Activated T-cell treated with anti-CD3 and anti-CD28 coated beads for 1 hour (primary cell): ENCODE measurements at places on chromosomes 2 and 18.

DNA sequence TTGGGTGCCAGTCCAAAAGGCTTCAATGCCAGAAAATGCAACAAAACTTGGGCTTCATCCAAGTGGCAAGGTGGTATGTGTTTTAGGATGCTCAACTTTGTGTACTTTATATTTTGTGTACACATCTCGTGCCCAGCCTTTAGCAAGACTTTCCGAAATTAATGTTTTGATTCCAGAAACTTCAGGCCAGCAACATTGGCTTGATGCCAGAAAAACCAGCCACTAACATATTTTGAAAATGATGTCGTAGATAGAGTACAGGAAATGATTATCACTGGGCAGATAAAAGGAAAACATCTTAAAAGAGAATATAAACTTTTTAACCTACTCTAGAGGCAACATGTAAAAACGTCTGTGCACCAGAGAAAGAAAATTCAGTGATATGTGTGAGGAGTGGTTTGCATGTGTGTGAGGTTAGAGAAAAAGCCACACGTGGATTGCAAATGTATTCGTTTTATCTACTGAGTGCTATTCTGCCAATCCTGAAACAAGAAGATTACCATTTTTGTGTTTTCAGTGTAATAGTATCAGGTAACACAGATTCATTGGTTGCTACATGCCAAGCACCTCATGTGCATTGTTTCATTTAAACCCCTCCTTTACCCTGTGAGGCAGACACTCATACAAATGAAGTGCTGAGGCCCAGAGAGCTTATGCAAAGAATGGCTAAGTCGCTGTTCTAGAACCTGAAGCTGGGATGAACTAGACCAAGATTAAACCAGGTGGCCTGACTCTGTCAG is 264.8 kb downstream of the C1D start:
- DNase-seq = no peak

- DNase-seq = no peak
Observed at GRCh38 chr2:175111200-175111657, 56.8 kb downstream of the ATF2 start.

DNA sequence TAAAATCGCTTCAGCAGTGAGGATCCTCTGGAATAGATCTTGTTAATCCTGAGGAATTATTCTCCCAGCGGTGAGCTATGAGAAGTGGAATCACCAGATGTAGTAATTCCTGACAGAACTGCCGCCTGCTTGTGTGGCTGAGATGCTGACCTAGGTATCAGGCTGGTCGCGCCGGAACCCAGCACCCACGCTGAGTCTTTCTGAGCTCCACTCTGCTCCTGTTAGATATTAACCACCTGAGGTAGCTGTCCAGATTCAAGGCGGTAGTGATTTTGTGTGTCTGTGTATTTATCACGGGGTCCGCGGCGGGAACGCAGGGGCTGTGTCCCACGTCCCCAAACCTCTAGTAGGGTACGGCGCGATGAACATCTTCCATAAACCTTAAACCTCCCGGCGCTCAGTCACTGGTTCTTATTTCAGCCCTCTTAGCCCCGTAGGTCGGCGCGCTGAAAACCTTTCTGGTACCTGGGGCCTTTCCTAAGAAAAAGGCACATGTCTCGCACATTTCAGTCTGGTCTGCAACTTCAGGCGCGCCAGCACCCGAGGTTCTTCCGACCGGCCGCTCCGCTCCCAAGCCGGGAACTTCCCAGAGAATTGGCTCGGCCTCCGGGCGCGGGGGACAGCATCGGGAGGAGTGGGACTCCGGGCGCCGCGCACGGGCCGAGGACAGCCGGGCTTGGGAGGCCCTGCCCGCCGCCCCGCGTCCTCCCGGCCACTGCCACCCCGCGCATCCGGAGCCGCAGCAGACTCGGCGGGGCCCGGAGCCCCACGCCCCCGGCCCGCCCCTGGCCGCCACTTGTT is 542 bp upstream of the CNNM3 start:
- peak; percentile 28 for DNase-seq

- no peak for DNase-seq
Observed at GRCh38 chr2:18403921-18404522, 156.4 kb downstream of the RDH14 start.

DNA sequence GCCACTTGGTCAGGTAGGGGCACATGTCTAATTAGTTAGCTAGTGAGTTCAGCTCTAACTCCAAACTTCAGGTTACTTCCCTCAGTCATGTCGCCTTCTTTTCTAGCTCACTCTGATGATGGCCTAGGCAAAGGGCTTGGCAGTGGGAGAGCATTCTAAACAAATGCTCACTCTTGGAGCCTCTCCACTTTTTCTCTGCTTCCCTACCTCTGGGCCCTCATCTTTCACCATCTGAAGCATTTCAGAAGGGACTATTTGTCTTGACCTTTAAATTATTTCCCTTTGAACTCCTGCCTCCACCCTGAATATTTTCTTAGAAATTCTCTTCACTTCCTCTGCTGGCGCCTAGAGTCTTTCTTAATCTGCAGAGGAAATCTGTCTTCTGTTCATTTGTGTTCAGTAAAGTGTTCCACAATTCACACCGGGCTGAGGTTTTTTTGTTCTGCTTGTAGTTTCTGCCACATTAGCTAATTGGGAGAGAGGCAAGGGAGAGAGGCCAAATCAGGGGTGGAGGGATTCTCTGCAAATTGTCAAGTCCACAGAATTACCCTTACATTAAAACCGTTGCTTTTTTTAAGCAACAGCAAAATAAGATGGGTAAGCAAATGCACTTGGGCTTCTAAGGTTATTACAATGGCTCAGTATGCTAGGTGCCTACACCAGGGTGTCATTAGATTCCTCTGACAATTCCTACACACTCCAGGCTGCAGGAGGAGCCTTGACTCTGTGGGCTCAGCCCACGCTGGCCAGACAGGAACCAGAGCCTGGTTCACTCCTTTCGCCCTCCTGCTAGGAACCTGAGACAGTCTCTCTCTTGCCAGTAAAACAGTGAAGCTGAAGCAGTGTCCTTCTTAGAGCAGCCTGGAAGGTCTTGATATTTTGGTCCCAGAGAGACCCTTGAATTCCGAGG is 5.5 kb downstream of the MSGN1 start:
- DNase-seq = no peak

- no peak for DNase-seq
Observed at GRCh38 chr2:84830095-84830494, 50.8 kb downstream of the TRABD2A start.

DNA sequence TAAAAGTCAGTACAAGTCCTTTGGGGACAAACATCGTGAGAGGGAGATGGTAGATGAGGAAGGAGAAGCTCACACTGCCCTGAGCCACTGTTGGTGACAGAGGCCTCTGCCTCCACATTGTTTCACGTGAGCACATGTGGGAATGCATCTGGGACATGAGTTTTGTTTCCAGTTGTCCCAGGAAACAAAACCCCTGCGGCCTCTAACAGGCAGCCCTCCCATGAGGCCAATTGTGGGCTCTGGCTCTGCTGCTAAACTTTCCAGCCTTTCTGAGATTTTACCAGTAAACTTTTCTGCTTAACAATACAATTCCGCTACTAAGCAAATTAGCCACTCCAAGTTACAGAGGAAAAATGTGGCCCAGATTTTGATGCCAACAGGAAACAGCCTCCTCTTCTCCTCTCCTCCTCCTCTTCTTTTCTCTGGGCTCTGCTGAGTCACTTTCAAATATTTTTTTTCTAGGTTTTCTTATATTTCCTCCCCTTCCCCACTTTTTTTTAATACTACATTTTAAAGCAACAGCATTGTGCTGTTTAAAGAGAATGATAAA is 23.4 kb upstream of the LRRC30 start:
- DNase-seq = no peak

GRCh38 chr2:31765078-31765945 is 184.6 kb upstream of the SRD5A2 start:
- no peak for DNase-seq

DNA sequence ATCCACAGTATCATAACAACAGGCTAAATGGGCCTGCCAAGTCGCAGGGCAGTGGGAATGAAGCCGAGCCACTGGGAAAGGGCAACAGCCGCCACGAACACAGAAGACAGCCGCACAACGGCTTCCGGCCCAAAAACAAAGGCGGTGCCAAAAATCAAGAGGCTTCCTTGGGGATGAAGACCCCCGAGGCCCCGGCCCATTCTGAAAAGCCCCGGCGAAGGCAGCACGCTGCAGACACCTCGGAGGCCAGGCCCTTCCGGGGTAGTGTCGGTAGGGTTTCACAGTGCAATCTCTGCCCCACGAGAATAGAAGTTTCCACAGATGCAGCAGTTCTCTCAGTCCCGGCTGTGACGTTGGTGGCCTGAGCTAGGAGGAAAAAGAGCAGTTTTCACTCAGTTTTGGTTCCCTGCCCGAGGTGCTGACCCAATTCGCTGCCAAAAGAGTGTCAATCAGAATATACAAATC is 32.2 kb downstream of the KCTD18 start:
- no peak for DNase-seq

DNA sequence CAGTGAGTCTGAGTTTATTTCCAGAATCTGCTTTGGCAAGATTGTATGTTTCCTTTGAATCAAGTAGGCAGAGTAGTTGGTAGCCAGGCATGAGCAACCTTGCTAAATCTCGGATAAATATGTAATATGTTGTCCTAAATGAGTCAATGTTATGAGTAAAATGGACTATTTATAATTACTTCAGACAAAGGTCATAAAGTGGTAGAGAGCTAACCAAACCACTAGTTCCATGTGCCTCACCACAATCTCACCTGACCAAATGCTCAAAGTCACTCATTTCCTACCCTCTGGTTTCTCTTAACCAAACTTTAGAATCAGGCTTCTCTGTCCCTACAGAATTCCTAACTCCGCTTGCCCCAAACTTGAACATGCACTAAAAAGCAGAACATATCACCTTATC is 261.2 kb upstream of the FSIP2 start:
- DNase-seq = no peak

DNA sequence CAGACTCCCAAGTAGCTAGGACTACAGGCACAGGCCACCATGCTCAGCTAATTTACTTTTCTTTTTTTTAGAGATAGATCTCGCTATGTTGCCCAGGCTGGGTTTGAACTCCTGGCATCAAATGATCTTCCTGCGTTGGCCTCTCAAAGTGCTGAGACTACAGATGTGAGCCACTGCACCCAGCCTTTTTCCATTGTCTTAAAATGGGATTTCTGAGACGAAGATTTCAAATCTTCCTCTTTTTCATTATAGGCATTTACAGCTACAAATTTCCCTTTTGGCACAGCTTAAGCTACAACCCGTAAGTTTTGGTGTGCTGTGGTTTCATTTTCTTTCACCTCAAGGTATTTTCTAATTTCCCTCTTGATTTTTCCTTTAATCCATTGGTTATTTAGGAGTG is 8.6 kb downstream of the GNLY start:
- DNase-seq = no peak

- no peak for DNase-seq
Observed at GRCh38 chr2:115083225-115083624, 640.8 kb downstream of the DPP10 start.

GRCh38 chr2:168797286-168797655 is 5.2 kb upstream of the NOSTRIN start:
- DNase-seq = no peak

DNA sequence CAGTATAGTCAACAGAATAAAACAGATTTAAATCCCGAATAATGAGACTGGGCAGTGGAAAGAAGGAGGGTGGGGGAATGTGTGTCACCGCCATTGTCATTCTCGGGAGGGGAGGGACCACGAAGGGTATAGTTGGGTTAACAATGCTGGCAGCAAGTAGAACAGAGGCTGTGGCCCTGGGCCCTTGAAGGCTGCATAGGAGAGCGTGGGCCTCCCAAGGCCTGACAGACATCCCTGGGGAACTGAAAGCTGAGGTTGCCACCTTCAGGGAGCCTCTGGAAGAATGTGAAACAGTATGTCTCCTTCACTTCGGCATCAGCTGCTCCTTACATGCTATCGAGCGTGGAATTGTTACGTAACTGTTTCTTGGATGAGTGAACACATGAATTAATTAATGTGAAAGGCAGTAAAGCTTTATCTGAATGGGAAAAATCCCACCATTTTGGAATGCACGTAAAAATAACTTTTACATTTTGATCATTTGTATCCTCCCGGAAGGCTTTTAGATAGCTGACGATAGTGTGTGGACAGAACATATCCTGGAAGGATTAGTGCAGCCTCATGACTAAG is 92.8 kb upstream of the TTC39C start:
- no peak for DNase-seq

- DNase-seq = no peak
Observed at GRCh38 chr2:213818436-213818835, 534.2 kb downstream of the SPAG16 start.

- DNase-seq = no peak
Observed at GRCh38 chr18:6731222-6731596, 1.7 kb downstream of the ARHGAP28 start.

DNA sequence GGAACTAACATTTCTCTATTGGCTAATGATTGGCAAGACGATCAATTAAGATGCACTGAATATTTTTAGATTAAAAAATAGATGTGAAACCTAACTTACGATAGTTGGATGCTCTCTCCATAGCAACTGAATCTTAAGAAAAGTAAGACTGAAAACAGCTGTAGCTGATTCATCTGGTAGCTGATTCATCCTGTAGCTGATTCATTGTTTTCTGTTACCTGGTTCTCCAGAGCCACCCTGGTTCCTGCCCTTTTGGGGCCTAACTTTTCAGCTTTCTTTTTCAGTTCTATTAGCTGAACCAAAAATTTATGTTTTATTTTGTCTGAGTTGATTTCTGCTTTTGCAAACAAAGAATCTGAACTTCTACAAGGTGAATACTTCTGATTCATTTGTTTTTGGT is 22.7 kb upstream of the SPR start:
- no peak for DNase-seq

DNA sequence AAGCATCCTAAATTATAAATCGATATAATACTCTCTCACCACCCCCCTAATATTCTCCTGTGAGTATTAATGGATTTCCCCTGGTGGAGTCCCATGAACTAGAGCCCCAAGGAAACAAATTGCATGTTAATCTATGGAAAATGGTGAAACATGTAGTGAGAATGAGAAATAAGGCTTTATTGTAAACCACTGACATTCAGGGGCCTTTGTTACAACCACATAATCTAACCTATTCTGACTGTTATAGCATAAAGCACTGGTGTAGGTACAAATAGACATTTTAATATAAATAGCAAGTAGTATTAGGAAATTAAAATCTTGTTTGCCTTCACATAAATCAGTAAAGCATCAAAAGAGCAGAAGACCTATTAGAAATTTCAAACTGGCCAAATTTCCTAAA is 65.3 kb upstream of the TLK1 start:
- DNase-seq = no peak

- no peak for DNase-seq
Observed at GRCh38 chr2:136246086-136246669, 128.2 kb upstream of the CXCR4 start.

- DNase-seq = no peak
Observed at GRCh38 chr2:27723372-27724144, 48.0 kb upstream of the MRPL33 start.

GRCh38 chr2:25362049-25362433 is 20.3 kb upstream of the DNMT3A start:
- peak; percentile 94 for DNase-seq

- DNase-seq = no peak
Observed at GRCh38 chr2:204172145-204172600, 235.6 kb downstream of the ICOS start.

DNA sequence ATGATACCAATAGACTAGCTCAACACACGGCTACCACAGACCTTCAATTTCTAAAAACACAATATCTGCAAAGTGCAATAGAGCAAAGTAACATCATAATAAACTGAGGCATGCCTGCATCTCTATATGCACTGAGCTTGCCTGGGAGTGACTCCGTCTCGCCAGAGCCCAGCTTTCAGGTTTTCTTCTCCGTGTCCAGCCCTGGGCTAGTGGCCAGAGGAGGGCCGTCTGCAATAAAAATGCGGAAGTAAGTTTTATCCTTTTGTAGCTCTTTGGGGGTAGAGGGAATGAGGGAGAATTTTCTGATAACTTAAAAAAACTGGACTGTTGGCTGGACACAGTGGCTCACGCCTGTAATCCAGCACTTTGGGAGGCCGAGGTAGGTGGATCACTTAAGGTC is 41.0 kb upstream of the GPR17 start:
- no peak for DNase-seq
